Nephron progenitor cell (in vitro differentiated cells): ENCODE measurements at places on chromosomes 6 and 20.

DNA sequence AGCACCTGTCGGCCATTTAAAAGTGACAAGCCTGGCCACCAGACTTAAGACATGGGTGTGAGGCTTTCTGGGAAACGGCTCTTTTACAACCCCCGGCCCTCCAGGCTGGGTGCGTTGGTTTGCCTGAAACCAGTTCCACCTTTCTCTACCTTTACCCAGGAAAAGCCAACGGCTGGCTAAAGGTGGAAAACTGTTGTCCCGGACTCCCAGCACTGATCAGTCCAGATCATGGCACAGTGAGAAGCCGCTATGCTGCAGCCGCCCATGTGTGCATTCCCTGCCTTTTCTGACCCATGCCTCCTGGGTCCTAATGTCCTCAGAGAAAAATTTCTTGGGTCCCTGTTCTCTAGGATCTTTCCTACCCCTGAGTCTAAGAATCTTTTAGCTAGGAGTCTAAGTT is 655.7 kb upstream of the HS3ST5 start:
- no peak for DNase-seq

- no peak for DNase-seq
These were observed 28.6 kb downstream of the AKAP7 start for GRCh38 chr6:131163886-131164285.

GRCh38 chr6:45625191-45625664 is 247.5 kb upstream of the SUPT3H start:
- DNase-seq, result no peak

- no peak for DNase-seq
These were observed 16.9 kb downstream of the NDRG3 start for GRCh38 chr20:36728986-36729385.

DNA sequence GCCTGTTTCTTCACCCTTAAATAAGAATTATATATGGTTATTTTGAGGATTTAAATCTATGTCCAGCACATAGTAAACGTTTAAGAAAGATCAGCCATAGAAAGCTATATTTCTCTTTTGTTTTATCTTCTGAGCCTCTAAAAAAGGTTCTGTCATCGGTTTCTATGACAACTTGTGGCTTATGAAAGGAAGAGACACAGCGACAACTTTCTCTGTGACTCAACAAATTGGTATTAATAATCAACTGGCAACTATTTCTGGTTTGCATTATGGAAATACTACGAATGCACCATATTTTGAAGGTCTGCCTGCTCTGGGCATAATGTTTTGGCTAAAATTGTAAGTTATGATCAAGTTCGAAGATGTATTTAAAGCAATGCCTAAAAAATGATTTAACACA is 751.0 kb downstream of the CD109 start:
- no peak for DNase-seq

- DNase-seq, result no peak
These were observed 4.2 kb downstream of the DOP1A start for GRCh38 chr6:83071707-83072106.

DNA sequence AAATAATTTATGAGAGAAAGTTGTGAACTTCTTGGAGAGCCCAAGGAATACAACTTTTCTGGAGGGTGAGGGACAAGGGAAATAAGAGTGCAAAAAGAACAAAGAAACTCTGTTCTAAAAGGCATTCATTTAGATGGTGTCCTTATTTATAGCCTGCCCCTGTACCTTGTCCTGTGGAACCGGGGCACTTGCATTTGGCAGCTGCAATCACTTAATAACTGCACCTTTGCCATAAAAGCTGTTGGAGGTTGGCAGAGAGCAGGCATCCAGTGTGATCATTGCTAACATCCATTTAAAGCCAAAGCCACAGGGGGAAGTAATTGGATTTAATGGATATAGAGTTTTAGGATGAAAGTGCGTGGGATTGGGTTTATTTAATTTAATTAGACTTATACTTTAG is 50.8 kb upstream of the SGK1 start:
- no peak for DNase-seq
